ENCODE measurements at places on chromosomes 6 and 20.
A peak's percentile ranks its signal among the peaks of the same experiment; 100 is the strongest.

- DNase-seq, result no peak
These were observed 155.3 kb upstream of the MAFB start for GRCh38 chr20:40844332-40844731.

DNA sequence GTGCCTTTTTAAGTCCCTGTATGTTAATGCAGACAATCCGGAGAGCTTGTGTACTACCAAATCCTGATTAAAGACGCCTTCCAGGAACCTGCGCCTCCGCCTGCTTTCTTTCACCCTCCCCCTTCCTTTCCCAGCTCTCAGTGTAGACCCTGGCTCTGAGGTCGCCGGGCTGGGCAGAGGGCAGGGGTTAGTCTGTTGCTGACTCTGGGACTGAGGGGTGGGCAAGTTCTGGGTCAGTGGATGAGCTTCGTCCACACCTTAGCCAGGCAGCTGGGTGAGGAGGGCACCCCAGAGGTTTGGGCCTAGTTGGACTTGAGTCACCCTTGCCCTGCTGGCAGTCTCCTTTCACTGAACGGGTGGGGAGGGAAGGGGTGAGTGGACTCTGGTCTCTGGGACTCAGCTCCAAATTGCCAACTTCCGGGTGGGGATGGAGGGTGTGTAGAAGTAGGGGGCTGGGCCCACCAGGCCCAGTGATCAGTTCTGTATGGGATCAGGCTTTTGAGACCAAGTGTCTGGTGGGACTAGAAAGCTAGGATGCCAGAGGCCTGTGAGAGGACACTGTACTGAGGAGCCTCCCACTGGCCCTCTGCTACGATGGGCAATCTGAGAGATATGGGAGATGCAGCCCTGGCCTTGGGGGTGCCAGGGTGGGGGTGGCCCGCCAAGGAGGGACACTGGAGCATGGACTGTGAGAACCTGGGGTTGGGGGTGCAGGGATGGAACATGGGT, 21.3 kb upstream of the SLC22A7 start:
- no peak for DNase-seq

- no peak for DNase-seq
These were observed 284.0 kb upstream of the RUNX2 start for GRCh38 chr6:45044086-45044485.

DNA sequence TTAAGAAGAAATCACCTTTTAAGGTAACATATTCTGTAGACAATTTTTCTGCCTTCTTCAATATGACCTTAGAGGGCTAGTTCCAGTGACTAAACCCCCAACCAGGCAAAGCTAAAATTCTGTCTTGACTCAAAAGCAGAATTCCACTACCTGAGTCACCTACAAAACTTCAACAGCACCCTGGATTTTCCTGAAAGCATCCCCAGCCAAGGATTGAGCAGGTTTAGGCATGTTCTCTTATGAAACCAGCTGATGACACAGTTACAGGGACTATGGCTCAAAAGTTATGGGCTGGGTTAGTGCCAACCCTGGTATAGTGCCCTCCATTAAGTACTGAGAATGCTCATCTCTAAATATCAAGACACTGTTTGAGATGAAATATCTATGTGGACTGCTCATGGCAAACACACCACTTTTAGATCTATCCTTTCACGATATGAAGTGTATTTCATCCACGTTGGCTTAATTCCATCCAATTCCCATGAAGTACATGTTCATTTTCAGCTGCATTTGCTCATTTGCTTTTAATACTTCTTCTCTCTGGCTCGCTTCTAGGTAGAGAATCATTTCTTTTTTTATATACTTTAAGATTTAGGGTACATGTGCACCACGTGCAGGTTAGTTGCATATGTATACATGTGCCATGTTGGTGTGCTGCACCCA, 53.6 kb upstream of the TNFAIP3 start:
- DNase-seq, result no peak

DNA sequence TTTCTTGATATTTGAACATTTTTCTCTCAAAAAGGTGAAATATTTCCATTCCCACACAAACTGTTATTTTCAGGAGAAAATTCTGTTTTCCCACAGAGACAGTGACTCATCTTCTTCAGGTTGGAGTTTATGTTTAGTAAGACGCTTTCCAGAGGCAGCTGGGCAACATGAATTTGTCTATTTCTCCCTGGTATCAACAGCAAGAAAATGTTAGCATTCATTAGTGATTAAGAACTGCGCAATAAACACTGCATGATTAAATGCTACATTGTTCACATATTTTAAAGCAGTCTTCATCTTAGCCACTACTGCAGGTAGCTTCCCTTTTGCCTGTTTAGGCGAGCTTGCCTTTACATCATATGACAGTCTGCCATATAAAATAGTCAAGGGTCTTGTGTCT, 295.7 kb downstream of the C6orf118 start:
- no peak for DNase-seq

- no peak for DNase-seq
These were observed 6.3 kb upstream of the GABRR2 start for GRCh38 chr6:89321131-89321970.

DNA sequence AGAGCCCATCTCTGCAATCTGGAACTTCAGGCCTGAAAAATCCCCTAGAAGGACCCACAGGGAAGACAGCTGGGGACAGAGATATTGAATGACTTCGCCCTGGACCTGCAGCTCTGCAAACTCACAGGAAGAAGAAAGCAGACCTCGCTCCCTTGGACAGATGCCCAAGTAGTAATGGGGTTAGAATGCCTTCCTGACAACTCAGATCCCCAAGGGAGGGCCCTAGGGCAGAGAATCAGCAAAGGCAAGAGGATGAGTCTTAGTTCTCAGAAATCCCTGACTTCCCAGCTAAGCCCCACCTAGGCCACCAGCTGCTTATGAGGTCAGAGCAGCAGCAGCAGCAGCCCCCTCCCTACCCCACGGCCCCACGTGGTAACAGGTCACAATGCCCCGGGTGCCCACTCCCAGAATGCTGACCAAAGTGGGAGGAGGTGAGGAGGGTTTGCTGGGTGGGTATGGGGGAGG, at the start of gene C20orf141:
Gene C20orf141 (plus strand): TSS at position 401 of the 465 bp plus-strand sequence. CDS start 198 bp downstream, outside the sequence.
- no peak for DNase-seq

DNA sequence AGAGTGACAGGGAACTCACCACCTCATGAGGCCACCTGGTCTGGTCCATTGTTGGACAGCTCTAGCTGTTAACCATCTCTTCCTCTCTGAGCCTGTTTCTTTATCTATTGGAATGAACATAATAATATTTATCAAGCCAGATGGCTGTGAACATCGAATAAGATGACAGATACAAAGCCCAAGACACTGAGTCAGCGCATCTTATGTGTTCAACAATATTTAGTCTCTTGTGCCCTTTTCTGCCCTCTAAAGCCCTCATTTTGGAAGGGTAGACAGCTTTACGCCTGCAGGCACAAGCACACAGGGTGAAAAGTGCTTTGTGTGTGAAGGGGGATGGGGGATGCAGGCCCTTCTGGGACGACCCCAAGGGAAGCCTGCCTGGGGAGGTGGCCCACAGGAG, 164.0 kb downstream of the GRM4 start:
- DNase-seq, result no peak

DNA sequence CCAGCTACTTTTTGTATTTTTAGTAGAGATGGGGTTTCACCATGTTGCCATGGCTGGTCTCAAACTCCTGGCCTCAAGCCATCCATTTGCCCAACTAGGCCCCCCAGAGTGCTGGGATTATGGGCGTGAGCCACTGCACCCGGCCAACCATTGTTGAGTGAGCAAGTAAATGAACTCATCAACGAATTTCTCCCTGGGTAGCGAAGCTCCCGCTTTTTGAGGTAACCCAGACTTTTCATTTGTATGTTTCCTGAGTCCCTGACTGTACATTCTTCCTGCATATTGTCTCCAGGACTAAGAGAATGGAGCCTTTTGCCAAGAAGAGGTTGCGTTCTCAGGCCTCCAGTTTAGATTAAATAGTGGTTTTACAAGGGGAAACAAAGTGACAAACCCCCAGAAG, 36.4 kb downstream of the RIPOR3 start:
- no peak for DNase-seq

- peak; percentile 87 for DNase-seq
These were observed at the start of gene SRSF12 for GRCh38 chr6:89117211-89118108. TSS of gene SRSF12 (minus strand) at chr6:89118071. CDS start at chr6:89117887, 184 bp downstream.

DNA sequence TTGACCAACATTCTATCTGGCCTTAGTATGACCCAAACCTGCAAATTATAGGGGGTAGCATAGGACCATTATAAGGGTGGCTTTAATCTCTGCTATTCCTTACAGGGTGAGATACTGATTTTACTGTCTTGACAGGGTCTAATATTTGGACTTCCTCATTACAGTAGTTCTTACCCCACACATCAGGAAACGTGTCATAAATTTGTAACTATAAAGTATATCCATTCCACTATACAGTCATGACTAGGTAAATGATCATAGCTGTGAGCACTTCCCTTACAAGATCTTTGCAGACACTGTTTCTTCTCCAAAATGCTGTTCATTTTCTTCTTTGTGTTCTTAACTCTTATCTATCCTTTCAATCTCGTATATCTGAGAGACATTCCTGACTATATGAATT, 518.7 kb upstream of the RNF217 start:
- DNase-seq, result no peak

DNA sequence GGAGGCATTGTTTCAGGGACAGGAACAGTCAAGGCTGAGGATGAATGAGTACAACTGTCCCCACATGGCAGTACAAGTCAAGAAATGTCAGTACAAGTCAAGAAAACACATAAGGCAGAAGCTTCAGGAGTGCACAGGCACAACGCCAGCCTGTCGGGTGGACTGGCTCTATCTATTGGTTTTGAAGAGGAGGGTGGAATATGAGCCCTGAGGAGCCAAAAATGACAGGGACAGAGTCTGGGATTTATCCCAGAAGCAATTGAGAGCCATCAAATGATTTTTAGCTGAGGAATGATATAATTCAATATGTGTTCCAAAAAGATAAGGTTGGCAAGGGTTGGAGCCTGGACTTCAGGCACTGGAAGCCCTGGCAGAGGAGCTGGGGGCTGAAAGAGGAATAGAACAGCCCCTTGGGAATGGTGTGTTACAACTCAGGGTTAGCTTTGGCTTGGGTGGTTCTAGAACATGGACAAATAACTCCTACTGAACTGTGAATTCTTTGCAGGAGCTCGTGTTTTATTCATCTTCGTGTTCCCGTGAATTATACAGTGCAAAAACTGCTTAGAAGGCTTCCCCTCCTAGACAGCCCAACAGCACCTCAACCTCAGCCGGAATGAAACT, 425.7 kb upstream of the ARID1B start:
- no peak for DNase-seq

GRCh38 chr6:130547723-130548122, 181.9 kb downstream of the TMEM200A start:
- DNase-seq, result peak; percentile 53

- no peak for DNase-seq
These were observed 2.3 kb downstream of the HLA-DQB2 start for GRCh38 chr6:32761072-32761471.

GRCh38 chr20:64110411-64111068, 3.2 kb upstream of the NPBWR2 start:
- DNase-seq, result no peak

GRCh38 chr20:24605937-24606455, 136.6 kb downstream of the SYNDIG1 start:
- DNase-seq, result no peak

- DNase-seq, result no peak
These were observed 66.7 kb upstream of the NFATC2 start for GRCh38 chr20:51609251-51609650.

- DNase-seq, result peak; percentile 88
These were observed 636 bp upstream of the EEF1A1 start for GRCh38 chr6:73521351-73521985.

GRCh38 chr6:978937-979685, 286.2 kb upstream of the EXOC2 start:
- DNase-seq, result no peak

GRCh38 chr20:19549896-19550295, 208.2 kb upstream of the RIN2 start:
- DNase-seq, result no peak

DNA sequence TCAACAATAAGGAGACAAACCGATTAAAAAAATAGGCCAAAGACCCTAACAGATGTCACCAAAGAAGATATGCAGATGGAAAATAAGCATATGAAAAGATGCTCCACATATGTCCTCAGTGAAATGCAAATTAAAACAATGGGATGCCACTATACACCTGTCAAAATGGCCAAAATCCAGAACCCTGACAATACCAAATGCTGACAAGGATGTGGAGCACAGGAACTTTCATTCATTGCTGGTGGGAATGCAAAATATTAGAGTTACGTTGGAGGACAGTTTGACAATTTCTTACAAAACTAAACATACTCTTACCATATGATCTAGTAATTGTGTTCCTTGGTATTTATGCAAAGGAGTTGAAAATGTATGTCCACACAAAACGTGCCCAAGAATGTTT, 1.8 kb upstream of the ZNF184 start:
- no peak for DNase-seq

DNA sequence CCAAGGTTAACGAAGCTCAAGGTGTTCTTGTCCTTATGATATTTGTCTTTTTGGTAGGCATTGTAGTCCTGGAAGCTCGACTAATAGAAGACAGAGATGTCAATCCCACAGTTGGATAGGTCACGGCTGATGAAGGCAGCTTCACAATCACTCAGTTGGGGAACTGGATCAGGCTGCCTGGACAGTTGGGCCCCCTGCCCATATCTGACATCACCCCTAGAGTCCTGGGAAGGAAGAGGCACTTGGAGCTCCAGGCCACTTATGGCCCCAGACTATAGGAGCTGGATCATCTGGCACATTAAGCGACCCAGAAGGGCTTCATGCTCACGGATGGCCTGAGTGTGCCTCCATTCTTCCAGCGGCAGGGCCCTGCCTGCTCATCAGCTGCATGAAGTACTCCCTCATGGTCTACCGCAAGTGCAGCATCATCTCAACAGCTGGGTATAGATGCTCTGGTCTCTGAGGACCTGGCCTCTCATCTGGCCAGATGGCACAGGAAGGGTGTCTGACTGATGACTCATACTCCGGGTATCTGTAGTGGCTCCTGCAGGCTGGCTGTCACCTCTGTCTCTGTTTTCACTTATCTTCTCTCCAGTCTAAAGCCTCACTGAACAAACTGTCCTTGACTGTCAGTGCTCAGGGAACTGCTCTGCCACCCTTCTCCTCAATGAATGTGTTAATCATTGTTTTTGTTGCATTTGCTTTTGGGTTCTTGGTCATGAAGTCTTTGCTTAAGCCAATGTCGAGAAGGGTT, 29.2 kb upstream of the SSR1 start:
- no peak for DNase-seq

DNA sequence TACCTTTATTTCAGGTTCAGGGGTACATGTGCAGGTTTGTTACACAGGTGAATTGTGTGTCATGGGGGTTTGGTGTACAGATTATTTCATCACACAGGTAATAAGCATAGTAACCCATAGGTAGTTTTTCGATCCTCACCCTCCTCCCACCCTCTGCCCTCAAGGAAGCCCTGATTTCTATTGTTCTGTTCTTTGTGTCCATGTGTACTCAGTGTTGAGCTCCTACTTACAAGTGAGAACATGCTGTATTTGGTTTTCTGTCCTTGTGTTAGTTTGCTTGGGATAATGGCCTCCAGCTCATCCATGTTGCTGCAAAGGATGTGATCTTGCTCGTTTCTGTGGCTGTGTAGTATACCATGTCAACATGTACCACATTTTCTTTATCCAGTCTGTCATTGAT, 66.0 kb downstream of the STK4 start:
- no peak for DNase-seq
